ENCODE measurements at places on chromosomes 16 and 17.

DNA sequence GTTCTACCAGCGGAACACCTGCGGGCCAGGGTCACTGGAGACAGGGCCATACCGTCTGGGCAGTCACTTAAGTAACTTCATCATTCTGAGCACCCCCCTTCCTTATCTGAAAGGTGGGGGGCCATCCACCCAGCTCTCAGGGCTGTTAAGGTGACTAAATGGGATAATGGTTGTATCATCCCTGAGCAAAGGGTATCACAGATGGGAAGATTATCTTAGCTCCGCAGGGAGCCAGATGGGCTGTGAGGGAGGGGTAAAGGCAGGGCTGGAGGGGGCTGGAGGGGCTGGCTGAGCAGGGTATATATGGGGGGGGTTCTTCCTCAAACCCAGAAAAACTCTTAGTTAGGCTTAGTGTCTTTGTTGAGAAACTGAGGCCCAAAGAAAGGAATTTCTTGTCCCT lies 2.9 kb upstream of the CACNA1G start:
- DNase-seq = no peak

DNA sequence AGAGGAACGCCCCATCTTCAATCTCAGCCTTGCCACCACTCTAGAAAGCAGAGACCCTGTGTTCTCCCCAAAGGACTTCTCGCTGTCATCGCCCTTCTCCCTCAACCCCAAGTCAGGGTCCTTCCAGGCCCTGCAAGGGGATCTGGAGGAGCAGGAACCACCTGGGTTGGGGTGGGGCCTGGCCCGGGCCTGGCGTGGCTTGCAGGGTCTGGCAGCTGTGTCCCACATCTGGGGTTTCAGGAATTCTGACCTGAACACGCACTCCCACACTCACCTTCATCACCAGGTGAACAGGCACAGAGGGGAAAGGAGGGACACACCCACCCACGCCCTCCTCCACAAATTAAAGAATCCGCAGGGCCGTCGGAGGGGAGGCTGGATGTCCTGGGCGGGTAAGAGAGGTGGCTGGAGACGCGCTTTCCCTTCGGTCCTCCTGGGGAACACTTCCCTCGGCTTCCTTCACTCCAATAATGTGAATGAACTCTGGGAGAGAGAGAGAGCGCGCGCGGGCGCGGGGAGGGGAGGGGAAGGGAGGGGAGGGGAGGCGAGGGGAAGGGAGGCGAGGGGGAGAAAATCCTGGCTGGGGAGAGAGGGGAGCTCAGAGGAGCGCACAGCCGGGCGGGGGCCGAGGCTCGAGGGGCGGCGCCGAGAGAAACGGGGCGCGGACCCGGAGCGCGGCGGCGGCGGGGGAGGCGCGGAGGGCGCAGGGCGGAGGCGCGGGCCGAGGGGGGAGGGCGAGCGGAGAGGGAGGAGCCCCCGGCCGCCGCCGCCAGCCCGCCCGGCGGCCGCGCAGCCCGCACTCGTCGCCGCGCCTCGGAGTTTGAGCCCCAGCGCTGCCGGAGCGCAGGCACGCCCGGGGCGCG lies at the start of gene CACNG4:
CACNG4 (plus strand) TSS at position 799 of the 863 bp plus-strand sequence. CDS start 205 bp downstream, outside the sequence.
- DNase-seq = no peak

GRCh38 chr16:88077328-88078108 lies 126.3 kb downstream of the BANP start:
- no peak for DNase-seq

DNA sequence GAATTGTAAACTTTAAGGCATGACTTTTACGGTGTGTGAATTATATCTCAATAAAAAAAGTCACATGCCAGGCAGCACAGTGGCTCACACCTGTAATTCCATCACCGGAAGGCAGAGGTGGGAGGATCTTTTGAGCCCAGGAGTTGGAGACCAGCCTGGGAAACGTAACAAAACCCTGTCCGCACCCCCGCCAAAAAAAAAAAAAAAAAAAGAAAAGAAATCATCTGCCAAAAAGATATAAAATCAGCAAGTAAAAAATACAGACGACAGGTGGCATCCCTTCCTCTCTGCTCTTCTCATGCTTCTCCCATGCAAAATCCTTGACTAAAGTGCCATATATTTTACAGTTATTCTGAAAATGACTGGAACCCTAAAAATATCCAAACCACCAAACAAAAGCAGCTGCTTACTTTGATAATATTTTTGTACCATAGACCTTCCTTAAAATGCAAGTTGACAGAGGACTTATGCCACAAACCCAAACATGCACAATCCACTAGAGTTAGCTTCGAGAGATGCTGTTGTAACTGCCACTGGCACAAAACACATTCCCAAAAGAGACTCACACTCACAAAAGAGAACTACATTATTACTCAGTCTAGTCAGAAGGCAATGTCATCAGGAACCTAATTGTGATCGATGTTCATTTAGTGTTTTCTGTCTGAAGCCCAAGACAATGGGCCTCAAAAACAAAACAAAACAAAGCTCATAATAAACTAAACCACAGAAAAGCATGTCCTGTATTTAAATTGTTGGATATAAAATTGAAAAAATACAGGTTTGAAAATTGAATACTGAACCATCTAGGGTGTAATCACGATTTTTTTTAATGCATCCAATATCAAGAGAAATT lies 2.4 kb downstream of the CRLF3 start:
- DNase-seq = no peak

- DNase-seq = no peak
Measured at GRCh38 chr17:32302860-32303649, 37.4 kb downstream of the RHBDL3 start.

All from choroid plexus epithelial cell (primary cell).